AG09319 (cell line): ENCODE measurements at places on chromosomes 3 and 15.

- no peak for DNase-seq
These were observed 29.4 kb downstream of the GAP43 start for GRCh38 chr3:115652738-115653137.

DNA sequence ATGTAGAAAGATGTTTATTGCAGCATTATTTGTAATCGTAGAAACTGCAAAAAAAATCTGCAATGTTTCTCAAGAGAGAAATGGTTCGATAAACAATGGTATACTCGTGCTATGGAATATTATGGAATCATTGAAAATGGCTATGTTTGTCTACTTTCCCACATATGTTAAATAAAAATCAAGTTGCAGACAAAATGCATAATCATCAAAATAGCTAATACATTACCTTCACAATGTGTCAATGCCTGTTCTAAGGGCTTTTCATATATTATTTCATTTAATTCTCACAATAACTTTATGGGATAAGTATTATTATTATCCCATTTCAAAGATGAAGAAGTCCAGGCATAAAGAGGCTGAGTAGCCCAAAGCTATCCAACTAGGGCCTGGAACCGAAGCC lies 2.2 kb upstream of the EIF2B5 start:
- DNase-seq: no peak

GRCh38 chr3:69294014-69294766 lies 91.7 kb downstream of the FRMD4B start:
- no peak for DNase-seq

DNA sequence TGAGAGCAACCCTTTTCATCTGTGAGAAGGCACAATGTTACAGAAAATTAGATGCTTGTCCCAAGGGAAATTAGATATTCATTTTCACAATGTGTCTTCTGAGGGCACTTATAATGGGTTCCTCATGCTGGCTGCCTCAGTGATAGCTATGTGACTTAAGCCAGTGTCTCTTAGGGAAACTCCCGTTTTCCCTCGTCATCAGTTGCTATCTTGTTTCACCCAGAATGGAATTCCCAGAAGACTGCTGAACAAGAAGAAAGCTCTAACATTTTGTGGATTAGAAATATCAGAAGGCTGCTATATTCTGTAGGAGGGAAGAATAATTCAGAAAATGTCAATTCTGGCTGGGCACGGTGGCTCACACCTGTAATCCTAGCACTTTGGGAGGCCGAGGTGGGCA lies 67.9 kb upstream of the WDR72 start:
- DNase-seq: no peak

DNA sequence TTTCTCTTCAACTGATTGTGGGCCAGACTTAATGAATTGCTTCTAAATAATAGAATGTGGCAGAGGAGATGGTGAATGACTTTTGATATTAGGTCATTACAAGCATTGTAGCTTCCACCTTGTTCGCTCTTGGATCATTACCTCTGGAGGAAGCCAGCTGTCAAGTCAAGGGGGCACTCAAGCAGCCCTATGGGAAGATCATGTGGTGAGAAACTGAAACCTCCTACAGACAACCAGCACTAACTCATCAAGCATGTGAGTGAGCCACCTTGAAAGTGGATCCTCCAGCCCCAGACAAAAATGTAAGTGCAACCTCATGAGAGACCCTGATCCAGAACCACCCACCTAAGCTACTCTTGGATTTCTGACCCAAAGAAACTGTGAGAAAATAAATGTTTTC lies 109.8 kb upstream of the TBC1D5 start:
- DNase-seq: no peak
